ENCODE measurements at places on chromosomes 5 and 9. TPM values are rescaled to one million over a fixed set of nuclear protein-coding genes. Genes with fewer than 3 reads are reported as not detected.

DNA sequence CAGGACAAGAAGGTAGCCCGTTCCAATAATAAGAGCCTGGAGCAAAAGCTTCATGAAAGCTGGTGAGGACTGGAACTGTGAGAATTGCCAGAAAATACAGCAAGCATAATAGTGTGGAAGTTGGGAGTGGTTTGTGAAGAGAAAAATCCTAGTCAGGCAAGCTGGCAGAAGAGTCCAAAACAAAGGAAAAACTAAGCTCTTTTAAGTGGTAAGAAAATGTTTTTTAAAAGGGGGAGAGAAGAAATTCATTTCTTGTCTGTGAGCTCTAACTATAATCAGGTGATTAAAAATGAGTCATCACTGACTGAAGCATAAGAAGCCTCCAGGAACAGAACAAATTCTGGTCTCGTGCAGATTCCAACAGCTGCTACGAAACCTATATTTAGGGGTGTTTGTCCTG, 102.6 kb downstream of the CAAP1 start:
- DNase-seq = peak; percentile 8

- DNase-seq = no peak
These were observed 60.8 kb downstream of the CDO1 start for GRCh38 chr5:115755675-115756074.

AGXT2 gene
- not detected for total RNA-seq

C9orf78 gene
- total RNA-seq = 41.0 TPM

DNA sequence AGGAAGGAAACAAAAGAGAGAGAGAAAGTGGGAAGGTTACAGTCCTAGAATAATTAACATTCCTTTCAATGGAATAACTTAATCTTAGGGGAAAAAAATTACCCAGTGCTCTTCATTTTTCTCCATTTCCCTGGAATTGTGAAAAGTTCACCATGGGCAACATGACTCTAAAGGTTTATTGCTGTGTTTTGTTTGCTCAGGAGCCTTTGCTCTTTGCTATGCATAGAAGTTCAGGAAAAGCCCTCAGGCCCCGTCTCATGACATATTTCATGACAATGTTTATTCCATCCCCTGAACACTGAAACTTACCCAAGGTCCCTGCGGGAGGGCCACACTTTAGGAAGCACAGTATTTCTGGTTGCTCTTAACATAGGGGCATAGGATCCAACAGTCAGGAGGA, 9.8 kb upstream of the CTSL start:
- DNase-seq = no peak

- no peak for DNase-seq
These were observed 22.7 kb downstream of the KIF3A start for GRCh38 chr5:132714456-132715307.

- DNase-seq = no peak
These were observed 1.6 kb downstream of the ANKDD1B start for GRCh38 chr5:75612901-75613300.

GRCh38 chr5:133741818-133742355, 129.5 kb upstream of the FSTL4 start:
- no peak for DNase-seq

DNA sequence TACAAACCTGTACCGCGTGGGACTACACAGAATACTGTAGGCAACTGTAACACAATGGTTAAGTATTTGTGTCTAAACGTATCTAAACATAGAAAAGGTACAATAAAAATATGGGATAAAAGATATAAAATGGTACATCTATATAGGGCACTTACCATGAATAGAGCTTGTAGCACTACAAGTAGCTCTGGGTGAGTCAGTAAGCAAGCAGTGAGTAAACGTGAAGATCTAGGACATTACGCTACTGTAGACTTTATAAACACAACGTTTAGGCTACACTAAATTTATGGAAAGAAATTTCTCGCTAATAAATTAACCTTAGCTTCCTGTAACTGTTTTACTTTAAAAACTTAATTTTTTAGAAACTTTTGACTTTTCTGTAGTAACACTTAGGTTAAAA, 46.5 kb downstream of the MRPS27 start:
- peak; percentile 4 for DNase-seq

GRCh38 chr9:131739133-131739958, 530 bp downstream of the RAPGEF1 start:
- peak; percentile 97 for DNase-seq

DNA sequence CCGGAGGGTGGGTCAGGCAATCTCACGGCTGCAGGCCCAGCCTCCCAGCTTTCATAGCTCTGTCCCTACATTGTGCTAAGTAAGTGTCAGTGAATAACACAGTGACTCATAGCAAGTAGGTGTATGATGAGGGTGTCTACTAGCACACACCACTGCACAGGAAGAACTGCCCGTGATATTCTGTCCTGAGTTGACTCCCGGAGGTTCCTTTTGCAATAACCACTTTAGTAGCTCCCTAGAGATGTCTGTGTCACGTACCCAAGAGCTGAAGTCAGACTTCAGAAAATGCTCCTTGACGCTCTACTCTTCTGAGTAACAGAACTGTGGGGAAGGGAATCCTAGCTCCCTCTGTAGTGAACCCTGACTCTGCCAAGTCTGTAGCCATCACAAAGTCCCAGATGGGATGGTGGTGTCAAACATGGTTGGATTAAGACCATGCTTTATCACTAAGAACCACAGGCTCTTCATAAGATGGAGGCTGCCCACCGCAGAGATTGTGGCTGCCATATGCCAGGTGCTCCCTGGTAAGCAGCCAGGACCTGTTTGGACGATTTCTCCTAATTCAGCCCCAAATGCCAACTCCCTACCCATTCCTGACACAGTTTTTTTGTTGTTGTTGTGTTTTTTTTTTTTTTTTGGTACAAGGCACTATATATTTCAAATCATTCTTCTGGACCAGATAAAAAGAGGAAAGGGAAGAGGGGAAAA, 352.6 kb upstream of the PANK3 start:
- DNase-seq = peak; percentile 90

DNA sequence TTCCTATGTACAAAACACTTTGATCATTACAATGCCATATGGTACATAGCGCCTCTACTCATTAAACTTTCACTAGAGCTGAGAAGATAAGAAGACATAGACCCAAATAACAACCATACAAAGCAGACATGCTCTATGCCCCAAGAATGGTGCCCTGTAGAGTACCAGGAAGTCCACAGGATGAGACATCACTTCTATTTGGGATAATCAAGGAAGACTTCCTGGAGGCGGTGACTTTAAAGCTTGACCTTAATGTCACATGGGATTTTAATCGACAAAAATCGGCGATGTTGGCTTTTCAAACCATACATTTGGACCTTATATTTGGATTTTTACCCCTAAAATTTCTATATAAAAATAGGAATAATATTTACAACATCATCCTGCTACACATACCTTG, 224.3 kb upstream of the MAP3K1 start:
- DNase-seq = no peak

RHOBTB3 gene
- 349 TPM for total RNA-seq

GMCL2 gene
- total RNA-seq = not detected

DNA sequence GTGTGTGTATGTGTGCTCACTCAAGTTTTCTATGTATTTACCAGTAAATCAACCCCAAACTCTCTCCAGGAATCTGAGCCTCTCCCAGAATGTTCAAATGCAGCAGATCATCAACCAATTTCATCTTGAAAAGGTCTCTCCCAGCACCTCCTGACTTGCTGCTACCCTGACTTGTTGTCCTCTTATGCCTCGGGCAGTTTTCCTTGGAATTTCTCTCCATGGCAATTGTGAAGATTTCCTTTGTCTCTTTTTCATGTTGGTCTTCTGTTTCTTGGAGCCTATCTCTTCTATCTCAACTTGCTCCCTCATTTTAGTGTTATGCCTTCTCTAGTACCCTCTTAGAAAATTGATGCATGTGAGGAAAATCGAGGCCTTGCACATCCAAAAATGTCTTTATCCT, 303.6 kb upstream of the KIF2A start:
- DNase-seq = no peak

TDRD7 gene
- 8.0 TPM for total RNA-seq
